ENCODE measurements at places on chromosomes 7 and 10.

- DNase-seq = no peak
Measured at GRCh38 chr10:75347186-75347585, 54.4 kb downstream of the ZNF503 start.

DNA sequence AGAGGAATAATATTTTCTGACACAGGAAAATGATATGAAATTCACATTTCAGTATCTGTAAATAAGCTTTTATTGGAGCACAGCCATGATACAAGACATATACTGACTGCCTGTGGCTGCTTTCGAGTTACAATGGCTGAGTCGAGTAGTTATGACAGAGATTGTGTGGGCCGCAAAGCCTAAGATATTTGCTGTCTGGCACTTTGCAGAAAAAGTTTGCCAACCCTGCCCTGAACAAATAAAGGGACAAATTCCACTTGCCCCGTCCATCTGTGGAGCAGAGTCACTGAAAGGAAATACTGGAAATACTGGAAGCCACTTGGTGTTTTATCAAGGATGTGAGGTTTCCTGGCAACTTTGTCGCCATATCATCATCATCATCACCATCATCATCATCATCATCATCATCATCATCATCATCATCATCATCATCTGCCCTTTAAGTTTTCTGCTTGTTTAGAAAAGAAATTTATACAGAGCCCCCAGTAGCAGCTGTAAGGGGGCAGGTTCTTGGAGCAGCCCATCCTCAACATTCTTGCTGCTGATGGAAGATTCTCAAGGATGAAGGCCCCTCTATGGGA, 85.8 kb downstream of the TCF7L2 start:
- no peak for DNase-seq

- no peak for DNase-seq
Measured at GRCh38 chr10:62618576-62619412, 185.7 kb upstream of the ADO start.

DNA sequence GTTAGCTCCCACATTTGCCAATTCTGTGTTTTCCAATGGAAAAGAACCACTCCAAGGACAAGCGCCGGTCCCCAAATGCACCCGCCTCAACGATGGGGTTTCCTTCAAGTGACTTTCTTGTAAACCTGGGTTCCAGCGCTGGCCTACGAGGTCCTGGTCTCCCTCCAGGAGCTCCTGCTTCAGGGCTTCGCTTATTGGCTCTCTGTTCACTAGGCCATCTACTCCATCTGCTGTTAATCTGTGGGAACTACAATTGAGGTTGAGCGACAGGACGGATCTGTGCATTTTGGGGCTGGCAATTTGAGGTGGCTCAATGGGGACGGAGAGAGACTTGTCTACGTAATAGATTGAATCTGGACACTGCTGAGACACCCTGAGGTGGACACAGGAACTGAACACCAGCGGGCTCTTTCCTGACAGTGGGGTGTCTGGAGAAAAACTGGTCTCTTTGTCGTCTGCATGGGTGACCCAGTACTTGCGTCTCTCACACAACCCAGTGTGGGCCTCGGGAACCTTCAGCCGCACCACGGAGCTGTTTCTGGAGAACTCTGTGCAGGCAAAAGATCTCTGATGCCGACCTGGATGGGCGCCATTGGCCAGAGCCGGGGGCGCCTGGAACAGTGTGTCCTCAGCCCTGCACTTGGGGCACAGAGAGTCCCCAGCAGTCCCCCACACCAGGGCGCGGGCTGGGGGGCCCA, 115.9 kb upstream of the ADAM12 start:
- no peak for DNase-seq

- no peak for DNase-seq
Measured at GRCh38 chr10:60459701-60460457, 70.2 kb upstream of the ANK3 start.

DNA sequence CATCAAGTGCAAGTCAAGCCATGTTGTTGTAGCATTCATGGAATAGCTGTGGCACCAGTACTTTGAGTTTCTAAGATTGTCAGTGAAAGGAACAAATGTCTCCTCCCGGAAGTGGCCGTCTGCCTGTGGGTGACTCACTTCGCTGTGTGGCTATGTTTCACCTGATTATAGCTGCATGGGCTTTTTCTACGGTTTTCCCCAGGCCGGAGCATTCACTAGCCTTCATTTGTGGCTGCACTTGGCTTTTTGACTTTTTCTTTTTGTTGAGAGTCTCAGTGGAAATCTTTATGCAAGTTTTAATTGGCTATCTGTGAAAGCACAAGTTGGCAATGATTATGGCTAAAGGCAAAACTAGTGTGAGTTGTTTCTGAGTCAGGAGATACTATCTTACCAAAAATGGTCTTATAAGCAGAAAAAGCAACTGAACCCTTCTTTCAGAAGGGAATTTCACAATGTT, 35.0 kb downstream of the SRI start:
- DNase-seq = no peak

DNA sequence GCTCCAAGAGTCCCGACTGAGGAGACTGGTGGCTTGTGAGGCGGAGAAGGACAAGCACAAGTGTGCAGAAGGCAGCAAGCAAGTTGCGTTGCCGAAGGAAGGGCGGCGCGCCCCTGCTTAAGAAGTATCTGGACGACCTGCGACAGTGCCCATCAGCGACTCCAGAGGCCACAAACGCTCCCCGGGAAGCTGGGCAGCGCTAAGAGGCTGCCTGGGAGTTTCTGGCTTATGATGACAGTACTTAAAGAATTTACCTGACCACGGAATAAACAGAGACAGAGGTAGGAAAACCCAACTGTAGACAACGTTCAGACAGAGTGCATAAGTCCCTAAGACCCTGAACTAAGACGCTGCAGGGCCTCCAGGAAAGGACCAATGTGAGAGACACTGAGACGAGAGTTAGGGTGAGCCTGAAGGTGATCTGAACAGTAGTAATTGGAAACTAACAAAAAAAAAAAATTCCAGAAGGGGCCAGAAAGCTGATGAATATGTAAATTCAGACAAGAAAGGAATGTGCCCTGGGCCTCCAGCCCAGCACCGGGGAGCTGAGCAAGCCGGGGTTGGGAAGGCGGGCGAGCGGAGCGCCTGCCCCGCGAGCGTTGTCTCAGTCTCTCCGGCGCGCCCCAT, 1.0 kb downstream of the OSBPL3 start:
- no peak for DNase-seq

- DNase-seq = no peak
Measured at GRCh38 chr7:51619880-51620279, 303.3 kb upstream of the COBL start.

DNA sequence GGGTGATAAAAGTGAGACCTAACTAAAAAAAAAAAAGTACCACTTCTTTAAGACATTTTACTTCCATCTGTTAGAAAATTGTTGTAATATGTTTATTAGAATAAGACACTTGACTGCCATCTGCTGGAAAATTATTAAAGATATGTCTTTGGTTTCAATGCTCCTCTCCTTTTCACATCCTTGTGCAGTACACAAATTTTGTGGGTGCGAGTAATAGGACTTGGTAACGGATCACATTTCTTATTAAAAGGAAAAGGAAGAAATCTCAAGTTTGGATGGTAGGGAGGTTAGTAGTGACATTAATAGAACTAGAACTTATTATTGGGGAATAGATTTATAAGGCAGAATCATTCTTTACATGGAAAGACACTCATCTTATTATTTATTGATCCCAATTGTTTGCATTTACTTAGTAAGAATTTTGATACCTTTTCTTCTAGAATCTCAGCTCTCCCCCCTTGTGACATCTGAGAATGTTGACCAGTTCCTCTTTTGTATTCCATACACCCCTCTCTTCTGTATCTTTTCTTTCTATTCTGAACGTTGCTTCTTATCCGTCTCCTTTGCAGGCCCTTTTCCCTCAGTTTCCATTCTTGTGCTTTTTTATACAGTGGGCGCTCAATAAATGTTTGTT, 43.0 kb upstream of the RPA3 start:
- no peak for DNase-seq

GRCh38 chr7:33921216-33921938, 16.0 kb downstream of the BMPER start:
- DNase-seq = no peak

DNA sequence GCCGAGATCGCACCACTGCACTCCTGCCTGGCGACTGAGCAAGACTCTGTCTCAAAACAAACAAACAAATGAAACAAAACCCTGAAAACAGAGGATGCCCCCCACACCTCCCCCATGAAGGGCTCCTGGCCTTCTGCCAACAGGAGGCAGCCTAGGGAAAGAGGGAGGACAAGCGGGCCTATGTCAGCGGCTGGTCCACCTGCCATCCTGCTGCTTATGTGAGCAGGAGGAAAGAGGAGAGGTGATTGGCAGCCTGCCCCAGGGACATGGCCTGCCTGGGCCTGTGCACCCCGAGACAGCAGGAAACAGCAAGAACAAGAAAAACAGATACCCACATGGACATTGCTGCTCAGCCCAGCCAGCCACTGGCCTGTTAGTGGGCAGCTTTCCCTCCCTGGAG, 9.1 kb upstream of the ZNF316 start:
- DNase-seq = no peak

DNA sequence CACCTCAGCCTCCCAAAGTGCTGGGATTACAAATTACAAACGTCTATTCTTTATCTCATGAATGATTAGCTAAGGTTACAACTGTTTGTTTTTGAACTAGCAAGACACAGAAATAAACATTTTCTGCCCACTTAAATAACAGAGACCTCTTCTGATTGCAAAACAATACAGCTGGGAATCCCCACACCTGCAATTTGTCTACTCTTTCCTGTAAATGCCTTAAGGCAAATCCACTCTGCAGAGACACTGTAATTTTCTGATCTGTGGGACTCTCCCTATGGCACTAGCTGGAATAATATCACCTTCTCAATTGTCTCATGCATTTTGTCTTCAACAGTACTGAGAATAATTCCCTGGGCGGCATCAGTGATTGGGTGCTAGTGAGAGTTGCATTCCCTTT, 149.3 kb upstream of the FAM3C start:
- DNase-seq = no peak

- DNase-seq = no peak
Measured at GRCh38 chr7:37000511-37000910, 276.2 kb upstream of the AOAH start.

DNA sequence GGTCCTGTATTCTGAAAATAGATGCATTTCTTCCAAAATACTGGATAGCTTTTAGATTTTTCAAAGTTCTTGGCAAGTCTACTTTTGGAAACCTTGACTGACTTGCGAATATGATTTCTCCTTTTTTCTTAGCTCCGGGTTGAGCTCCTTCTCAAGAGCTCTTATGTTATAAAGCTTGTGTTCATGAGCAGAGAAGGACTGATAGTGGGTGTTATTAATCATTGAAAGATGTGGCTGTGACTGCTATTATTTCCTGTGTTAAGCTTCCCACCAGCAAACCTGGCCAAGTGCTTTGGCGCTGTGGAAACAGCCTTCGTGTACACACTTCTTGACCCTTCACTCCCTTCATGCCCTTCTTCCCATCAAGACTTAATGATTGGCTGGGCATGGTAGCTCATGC, 98.2 kb downstream of the KIAA1217 start:
- DNase-seq = no peak

DNA sequence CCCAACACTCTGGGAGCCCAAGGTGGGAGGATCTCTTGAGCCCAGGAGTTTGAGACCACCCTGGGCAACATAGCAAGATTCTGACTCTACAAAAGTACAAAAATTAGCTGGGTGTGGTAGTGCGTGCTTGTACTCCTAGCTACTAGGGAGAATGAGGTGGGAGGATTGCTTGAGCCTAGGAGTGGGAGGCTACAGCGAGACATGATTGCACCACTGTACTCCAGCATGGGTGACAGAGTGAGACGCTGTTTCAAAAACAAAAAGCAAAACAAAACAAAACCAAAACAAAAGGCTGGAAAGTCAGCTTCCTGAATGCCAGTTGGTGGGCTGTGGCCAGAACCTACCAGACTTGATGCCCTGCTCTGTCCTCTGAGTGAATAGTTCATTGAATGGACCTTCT, 242.8 kb downstream of the PHTF2 start:
- no peak for DNase-seq

DNA sequence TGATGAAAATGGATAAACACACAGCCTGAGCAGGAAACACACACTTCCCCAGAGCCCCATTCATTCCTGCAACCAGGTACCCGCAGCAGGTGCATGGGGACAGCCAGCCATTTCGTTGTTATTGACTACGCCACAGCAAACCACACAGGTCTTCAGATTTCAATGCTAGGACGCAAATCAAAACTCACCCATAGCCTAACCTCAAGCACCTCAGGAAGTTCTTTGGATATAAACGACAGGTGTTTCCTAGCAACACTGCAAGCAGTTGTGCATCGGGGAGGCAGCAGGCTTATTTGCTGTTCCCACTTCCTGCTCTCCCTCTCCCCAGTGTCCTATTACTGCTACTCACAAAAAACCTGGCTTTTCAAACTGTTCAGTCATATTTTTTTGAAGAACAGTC, 176.5 kb upstream of the FRMD4A start:
- DNase-seq = no peak

GRCh38 chr7:99409192-99409572, 413 bp downstream of the BUD31 start:
- no peak for DNase-seq

DNA sequence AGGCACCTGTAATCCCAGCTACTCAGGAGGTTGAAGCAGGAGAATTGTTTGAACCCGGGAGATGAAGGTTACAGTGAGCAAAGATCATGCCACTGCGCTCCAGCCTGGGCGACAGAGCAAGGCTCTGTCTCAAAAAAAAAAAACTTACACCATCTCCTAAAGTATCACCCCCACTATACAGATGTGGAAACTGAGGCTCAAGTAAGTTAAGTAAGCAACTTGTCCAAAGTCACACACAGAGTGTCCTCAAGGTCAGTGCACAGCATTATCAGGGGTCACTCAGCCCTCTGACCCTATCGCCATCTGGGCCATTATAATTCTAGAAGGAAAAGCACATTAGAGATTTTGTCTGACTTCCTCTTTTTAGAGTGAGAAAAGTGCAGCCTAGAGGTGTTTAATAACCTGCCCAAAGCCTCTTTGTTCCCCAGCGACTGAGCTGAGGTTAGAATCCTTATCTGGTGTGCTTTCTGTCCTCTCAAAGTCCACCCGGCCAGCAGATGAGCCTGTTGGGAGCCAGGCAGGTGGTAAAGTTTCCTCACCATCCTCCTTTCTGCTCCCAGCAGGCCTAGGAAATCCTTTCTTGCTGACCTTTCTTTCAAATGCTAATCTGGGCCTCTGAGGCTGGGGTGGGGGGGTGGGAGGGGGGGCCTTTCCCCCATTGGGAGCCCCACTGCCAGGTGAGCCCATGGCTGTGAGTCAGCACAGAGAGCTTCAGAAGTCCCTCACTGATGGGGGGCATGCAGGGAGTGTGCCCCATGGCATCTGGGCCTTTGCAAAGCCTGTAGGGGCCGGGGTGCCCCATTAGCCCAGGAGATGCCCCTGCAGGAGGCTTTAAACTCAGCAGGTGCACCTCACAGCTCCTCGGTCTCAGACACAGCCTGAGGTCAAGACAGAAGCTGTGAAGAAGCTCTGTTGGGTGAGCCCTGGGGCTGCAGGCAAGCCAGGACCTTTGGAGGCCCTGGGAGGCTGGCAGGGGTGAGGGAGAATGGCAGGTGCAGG, 12.0 kb upstream of the KCNMA1 start:
- no peak for DNase-seq

DNA sequence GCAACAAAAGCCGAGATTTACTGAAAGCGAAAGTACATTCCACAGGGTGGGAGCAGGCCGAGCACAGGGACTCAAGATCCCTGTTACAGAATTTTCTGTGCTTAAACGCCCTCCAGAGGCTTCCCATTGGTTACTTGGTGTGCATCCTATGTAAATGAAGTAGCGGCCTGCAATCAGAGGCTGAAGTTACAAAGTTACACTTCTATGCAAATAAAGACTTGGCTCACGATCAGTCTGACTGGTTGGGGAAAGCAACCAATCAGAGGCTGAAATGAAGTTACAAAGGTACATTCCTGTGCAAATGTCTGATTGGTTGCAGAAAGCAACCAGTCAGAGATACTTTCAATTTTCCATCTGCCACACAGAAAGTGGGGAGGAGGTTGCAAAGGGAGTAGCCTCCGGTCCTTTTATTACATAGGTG, 4.1 kb downstream of the ACBD7 start:
- DNase-seq = no peak
